ENCODE measurements at places on chromosomes 5 and 9.

DNA sequence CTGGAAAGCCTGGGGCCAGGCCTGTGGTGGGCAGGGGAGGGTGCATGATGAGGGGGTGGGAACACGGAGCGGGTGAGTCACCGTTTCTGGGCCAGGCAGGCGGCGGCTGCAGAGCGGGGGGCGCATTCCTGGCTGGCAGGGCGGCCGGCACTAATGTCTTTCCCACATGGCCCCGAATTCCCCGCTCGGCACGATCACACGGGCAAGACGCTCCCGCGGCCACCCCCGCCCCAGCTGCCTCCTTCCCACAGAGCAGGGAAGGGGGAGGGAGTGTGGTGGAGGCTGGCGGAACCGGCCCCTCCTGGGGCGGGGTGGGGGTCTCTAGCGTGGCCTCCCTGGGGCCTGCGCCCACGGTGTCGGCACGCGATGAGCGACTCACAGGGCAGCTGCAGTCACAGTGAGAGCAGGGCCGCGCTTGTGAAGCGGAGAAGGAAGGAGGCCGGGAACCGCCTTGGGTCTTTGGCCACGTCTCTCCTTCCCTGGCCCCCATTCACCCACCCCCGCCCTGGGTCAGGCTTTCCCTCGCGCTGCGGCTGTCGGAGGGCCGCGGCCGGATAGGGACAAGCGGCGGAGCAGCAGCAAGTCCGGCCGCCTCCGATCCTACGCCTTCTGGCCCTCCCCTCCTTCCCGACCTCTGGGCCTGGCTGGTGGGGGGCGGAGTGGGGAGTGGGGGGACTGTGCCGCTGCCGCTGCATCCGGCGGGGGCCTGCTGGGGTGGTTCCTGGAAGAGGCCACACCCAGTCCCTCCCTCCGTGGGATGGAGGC lies 48.9 kb downstream of the CXXC5 start:
- no peak for DNase-seq

DNA sequence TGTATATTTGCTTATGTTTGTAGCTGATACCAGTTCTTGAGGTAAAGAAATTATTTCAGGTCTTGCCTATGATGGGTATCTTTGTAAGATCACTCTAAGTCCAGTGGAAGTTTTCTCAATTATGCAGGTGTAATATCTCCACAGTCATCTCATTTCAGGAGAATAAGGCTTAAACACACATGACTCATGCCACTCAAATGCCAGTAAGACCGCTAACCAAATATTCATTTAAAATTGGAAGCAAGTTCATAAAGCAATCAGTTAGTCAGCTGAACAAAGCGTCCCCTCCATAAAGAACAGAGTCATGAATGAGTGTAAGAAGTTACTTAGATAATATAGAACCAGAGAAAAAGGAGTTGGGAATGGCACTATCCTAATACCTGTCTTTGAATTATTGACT lies 248.7 kb downstream of the LURAP1L start:
- DNase-seq = no peak

DNA sequence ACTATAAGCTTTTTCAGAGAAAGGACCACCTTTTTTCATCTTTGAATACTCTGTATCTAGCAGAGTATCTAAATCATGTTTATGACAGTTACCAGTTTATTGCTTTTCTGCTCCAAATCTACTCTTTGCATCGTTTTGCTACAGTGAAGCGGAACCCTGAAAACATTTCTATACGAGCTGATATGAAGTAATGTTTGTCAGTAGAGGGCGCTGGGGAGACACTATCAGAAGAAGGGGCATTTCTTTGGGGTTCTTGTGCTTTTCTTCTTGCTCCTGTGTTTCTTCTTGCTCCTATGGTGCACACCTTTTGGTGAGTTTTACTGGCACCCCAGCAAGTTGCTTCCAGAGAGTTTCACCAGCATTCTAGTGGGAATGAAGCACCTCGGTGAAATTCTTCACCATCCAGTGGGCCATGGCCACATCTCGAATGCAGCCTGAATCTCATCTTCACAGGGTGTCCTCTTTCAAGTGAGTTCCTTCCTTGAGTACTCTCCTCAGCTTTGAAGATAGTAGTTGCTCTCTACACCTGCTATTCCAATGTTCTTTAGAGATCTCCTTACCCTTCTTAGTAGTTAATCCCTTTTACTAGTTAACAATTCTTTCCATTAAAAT lies 98.4 kb downstream of the FGF1 start:
- DNase-seq = no peak

DNA sequence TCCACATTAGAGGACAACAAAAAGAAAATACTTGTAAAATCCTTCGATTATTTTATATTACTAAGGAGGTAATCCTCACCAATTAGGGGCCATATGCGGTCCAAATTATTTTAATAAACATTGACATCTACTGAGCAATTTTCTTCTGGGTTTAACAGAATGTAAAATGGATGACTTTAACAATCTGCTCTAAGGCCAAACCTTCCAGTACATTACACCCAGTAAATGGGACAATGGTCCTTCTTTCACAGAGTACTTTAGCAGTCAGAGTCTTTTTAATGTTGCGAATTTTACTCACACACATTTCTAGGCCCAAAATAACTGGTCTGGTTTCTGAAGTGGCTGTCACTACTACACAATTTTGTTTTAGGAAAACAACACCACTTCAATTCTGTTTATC lies 106.9 kb downstream of the TTC39B start:
- no peak for DNase-seq

DNA sequence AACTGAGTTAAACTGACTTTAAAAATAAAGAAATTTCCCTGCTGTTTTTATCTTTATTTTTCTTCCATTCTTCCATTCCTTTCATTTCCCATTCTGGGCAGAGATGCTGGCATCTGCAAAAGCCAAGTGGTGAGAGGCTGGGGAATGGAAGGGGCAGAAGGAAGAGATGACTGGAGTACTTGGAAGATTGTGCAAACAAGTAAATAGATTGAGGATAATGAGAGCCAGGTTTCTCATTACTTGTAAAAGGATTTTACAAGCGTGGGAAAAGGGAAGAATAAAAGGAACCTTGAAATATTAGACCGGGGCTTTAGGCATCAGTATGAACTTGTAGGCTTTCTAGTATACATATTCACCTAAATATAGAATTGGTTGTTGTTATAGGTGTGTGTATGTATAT lies 341.2 kb downstream of the CAAP1 start:
- no peak for DNase-seq

GRCh38 chr5:88827997-88828396 lies 55.0 kb downstream of the MEF2C start:
- no peak for DNase-seq

GRCh38 chr9:109599131-109599530 lies 101.0 kb upstream of the PTPN3 start:
- DNase-seq = no peak

DNA sequence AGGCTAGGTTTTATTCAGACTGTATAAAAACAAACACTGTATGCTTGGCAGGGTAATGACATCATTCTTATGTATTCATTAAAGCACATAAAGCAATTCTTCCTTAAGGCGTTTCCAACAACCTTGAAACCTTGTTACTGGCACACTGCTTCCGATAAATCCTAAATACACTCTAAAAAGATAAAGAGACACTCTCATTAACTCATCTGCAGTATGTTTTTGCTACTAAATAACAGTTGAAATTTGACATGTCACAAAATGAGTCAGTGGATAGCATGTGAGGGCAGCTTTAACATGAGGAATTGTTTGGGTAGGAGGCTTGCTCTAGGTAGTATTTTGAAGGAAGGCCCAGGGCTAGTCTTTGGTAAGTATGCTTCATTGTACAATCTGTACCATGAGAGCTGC lies 13.7 kb downstream of the YIPF5 start:
- DNase-seq = no peak

DNA sequence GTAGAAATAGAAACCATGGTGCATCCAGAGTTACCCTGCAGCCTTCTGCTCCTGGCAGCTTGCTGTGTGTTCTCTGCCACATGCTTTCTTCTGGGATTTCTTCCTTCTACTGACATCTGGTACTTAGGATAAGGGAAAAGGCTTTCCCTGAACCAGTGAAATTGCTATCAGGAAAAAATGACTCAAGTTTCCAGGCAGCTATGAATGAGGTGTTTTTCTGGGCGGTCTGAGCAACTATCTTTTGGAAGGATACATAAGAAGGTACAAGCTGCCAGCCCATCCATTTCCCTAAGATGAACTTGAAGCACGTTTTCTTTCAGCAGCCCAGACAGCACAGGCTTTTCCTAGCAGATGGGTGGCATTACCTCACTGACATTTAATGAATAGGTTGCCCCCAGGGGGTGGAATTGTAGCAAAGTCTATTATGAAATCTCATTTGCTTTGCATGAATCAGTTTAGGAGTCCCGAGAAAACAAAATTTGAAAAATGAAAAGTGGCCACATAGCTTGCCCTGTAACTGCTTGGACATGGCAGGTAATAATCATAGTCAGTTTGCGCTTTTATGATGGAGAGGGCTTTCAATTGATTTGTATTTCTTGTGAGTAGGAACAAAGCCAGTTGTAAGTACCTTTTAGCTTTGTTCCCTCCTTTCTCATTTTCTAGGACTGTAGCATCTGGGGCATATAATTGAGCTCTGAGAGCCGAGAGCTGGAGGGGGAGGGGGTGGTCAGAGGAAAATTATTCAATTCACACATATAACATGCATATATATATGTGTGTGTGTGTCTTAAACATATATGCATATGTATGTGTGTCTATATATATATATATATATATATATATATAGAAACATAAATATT lies 108.5 kb downstream of the C9orf152 start:
- no peak for DNase-seq

DNA sequence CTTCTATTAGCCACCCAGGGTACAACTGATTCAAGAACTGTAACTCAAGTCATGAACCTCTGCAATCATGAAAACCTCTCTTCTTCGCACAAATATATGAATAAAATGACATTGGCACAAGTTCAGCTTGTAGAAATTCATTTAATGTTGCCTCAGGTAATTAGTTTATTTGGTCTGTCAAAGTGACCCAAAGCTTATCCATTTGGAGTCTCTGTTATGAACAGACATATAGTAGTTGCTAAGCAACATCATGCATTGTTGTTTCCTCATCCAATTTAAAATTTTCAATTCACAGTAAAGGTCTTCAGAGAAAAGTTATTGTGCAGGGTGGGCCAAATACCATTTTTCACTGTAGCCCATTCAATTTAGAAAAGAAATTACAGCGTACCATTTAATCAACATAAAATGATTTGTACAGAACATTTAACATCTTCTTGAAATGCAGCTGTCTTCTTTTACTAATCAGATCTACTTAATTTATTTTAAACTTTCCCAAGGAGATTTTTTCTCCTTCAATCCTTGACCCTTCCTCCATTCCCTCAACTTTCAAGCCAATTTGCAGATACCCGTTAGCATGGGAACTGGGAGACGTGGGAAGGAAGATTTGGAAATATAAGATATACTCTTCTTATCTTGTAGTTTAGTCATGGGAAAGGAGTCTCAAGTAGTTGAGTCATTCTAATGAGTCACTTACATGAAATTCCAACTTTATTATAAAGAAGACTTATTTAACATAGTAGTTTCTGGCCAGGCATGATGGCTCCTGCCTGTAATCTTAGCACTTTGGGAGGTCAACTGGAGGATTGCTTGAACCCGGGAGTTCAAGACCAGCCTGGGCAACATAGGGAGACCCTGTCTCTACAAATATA lies 231.3 kb downstream of the ATPSCKMT start:
- DNase-seq = no peak

GRCh38 chr5:139177809-139178588 lies 20.2 kb downstream of the SIL1 start:
- no peak for DNase-seq

- no peak for DNase-seq
Observed at GRCh38 chr5:9343146-9343850, 202.6 kb downstream of the SEMA5A start.

- peak; percentile 5 for DNase-seq
Observed at GRCh38 chr9:103397868-103398600, 402.9 kb downstream of the CYLC2 start.

GRCh38 chr5:147037515-147038205 lies 159.1 kb upstream of the PPP2R2B start:
- no peak for DNase-seq

GRCh38 chr9:134918646-134919045 lies 934 bp upstream of the FCN1 start:
- no peak for DNase-seq

- DNase-seq = no peak
Observed at GRCh38 chr5:40578501-40579451, 100.9 kb upstream of the PTGER4 start.

- no peak for DNase-seq
Observed at GRCh38 chr5:121668635-121669034, 183.0 kb upstream of the FTMT start.

DNA sequence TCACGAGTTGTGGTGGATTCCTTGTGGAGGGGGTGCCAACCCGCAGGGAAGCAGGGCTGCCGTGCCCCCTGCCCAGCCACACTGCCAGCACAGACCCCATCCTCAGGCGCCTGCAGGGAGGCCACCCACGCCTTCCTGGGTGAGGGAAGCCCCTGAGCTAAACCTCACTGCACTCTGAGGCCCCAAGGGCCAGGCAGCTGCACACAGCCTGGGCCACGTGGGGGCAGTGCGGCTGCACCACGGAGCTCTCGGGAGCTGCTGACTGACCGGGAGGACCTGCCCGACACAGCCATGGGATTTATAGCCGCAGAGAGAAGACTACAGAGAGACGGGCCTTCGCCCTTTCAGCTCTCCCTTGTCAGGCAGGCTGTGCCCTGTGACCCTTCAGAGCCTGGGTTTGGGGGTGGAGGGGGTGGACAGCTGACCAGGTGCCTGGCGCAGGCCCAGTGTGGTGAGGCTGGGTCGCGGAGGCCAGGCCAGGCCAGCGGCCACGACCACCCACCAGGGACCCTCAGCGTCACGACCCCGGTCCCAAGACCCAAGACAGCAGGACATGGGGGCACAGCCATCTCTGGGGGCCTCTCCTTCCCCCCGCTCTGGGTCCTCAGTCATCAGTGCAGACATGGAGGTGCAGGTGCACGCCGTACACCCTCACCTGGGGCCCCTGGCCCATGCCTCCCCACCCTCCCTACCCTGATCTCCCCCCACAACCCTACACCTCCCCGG lies 4.3 kb upstream of the AHRR start:
- no peak for DNase-seq

DNA sequence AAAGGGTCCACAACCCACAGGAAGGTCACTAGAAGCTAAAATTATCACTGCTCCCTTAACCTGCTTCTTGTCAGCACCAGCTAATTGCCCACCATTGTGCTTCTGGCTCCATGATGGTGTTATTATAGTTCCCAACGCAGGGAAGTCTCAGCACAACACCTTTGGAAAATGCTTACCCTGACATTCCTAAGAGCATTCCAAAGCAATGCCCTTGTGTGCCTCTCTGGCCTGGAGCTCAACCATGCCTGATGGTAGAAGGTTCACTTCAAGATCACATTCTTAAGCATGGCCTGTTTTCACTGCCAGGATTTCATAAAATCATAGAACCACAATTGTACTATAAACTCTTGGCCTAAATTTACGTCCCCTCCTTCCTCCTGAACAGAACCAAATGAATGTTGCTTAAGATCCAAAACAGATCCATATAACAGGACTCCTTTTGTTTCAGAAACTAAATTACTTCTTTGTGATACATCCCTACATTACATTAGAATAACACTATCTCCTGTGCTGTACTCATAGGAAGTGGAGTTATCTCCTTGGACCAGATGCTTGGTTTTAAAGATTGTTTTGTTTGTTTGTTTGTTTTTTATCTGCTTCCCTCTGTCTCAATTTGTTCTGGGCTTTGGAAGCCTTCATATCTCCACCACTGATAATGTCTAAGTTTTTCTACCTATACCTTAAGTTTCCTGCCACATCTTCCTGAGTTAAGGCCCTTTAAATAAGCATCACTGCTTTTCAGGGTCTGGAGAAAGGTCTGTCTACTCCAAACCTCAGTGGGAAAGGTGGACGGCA lies 32.1 kb downstream of the ARL15 start:
- DNase-seq = no peak

- DNase-seq = no peak
Observed at GRCh38 chr5:132268769-132269551, 11.5 kb downstream of the PDLIM4 start.

Data from naive thymus-derived CD4-positive, alpha-beta T cell (primary cell).